Anterior cingulate cortex (tissue), 58 donors: ENCODE measurements at places on chromosomes 7 and 10.

DNA sequence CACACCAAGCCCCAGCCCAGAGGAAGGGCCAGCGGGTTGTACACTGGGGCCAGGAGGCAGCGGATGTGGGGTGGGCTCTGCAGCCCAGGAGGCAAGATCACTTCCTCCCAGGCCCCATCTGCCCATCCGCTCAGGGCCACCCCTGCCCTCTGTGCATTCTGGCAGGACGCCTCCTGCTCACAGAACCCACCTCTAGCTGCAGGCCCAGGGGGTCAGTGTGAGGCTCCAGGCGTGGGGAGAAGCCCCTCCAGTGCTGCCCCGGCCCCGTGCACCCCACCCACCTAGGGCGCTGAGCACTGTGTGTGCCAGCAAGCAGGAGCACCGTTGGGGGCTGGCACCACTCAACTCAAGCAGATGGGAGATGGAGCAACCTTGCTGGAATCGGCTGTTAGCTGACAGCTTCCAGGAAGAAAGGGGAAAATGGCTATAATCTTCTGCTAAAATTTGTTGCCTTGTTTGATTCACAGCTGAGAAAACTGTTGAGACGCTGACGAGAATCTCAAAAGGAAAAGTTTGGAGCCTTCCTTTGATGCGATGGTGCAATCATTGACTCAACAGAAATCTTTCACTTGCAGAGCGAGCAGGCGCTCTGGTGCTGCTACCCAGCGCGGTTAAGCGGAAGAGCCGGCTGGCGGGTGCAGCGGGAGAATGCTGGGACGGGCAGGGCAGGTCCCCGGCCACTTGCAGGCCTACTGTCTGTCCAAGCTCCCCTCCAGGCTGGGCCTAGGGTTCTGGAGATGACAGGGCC, 276.1 kb downstream of the ELFN1 start:
- DNase-seq: no peak

- no peak for DNase-seq
These were observed 22.9 kb downstream of the ATE1 start for GRCh38 chr10:121904888-121905287.

GRCh38 chr7:45160417-45160881, 2.9 kb downstream of the RAMP3 start:
- no peak for DNase-seq

DNA sequence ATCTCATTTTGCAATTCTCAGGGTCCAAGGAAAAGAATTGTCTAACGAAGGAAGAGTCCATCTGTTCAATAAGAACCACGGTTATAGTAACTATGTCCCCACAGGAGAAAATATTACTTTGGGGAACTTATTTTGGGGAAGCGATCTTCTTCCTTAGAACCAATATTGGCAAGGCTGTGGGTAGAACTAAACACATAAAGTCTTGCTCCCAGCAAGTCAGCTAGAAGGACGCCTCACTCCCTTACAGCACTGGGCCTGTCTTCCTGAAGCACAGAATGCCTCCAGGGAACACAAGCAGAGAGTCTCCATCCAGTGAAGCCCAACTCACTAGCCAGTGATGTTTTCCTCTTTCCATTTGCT, 30.2 kb downstream of the C10orf71 start:
- DNase-seq: no peak
